ENCODE measurements at places on chromosomes 5 and 9.

- DNase-seq: no peak
Measured at GRCh38 chr5:152125661-152126205, 201.1 kb upstream of the GLRA1 start.

DNA sequence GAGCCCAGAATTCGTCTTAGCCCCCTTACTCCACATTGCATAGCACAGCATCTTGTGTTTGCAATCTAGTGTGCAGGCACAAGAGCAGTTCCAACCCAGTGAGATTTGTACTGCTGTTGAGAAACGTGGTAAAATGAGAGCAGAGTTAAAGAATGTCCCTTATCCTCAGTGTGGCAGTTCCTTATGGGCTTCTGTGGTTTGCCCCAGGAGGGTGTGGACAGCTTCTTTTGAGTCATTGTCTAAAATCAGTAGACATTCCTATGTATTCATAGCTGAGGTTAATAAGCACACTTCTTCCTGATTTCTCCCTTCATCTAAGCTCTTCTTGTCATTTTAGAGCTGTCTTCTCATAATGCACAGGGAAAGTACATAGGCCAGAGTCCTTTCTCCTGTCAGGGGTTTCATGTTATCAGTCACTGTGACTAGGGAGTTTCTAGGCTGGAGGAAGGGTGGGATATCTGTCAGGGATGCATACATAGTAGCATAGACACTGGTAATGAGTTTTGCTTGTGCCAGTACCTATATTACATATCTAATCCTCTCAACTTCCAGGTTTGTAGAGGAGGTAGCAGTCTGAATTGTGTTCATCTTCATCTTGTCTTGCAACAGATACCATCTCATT lies 2.0 kb upstream of the CAVIN4 start:
- DNase-seq: no peak

GRCh38 chr9:95497772-95498171 lies 19.0 kb downstream of the PTCH1 start:
- no peak for DNase-seq

- DNase-seq: no peak
Measured at GRCh38 chr9:130158001-130158400, 14.2 kb upstream of the NCS1 start.

GRCh38 chr5:93893075-93893474 lies 151.7 kb upstream of the POU5F2 start:
- no peak for DNase-seq

- no peak for DNase-seq
Measured at GRCh38 chr9:115121181-115121580, 3.2 kb upstream of the TNC start.

DNA sequence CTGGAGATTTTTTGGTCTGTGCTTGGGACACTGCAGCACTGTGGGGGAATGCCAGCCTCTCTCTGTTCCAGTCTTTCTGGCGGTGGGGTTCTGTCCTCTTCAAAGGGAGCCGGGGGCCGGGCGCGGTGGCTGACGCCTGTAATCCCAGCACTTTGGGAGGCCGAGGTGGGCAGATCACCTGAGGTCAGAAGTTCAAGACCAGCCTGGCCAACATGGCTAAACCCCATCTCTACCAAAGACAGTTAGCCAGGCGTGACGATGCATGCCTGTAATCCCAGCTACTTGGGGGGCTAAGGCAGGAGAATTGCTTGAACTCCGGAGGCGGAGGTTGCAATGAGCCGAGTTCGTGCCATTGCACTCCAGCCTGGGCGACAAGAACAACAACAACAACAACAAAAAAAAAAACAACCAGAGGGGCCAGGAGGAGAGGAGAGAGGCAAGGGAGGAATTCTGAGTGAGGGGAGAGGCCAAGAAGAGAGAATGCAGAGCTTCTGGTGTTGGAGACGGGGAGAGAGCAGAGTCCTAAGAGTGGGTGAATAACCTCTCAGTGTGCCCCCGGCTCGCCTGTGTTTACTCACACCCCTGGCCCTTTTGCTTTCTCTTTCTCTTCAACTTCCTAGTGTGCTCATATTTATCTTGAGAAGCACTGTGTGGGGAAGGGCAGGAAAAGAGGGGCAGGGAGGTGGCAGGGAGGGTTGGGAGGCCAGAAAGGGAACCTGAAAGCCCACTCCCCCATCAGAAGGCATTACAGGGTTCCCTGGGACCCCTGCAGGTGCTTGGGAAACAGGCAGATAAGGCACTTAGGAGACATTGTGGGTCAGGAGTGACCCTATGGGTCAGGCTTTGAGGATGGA lies 3.2 kb upstream of the SET start:
- DNase-seq: no peak

- no peak for DNase-seq
Measured at GRCh38 chr5:138440159-138441073, 1.6 kb downstream of the REEP2 start.

DNA sequence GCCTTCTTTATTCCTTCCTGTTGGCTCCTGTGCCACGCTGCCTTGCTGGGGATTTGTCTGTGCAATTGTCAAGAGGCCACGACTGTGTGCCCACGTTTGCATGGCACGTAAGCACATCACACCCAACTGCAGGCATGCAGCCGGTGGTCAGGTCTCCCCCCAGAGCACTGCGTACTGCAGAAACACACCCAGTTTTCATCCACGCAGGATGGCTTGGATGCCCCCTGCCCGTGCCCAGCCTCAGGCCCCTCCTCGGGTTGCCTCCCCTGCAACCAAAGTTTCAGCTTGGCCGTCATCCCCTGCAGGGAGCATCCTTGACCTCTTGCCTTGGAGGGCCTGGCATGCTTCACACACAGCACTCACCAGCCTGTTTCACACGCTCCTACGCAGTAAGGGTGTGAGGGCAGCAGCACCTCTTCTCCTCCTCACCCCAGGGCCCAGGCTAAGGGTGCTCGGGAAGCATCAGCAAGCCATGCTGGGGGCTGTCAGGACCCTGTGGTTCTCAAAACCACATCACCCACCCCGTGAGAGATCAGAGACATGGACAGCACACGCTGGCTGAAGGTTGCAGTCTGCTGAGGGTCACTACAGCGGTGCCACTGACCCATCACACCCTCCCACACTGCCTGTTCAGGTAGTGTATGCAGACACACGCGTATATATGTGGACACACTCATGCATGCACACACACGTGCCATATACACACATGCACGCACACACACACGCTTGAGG lies 3.1 kb downstream of the MRPL36 start:
- DNase-seq: no peak

GRCh38 chr9:4640027-4640426 lies 22.1 kb upstream of the PLPP6 start:
- DNase-seq: no peak

DNA sequence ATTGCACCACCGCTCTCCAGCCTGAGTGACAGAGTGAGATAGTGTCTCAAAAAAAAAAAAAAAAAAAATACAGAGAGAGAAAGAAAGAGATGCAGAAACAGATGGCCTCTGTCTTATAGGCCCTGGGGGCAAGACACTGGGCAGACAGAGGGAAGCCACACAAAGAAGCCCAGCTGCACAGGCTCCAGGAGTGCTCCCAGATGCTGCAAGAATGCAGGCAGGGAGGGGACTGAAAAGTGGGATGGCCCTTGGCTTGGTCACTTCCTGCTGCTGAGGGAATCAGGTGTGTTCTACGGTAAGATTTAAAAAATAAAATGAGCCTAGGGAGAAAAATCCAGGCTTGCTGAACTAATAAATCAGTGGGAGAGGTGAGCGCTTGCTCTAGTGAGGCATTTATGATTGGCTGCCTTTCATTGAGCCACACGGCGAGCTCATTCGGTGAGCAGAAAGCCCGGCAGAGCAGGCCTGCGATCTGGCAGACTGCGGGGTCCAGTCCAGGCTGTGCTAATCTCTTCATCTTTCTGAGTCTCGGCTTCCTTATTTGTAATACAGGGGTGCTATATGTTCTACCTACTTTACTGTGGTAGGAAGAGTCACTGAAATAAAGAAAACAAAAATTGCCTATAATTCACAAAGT lies 80.6 kb downstream of the RAD23B start:
- no peak for DNase-seq

GRCh38 chr9:94181408-94182181 lies 77.5 kb upstream of the ZNF169 start:
- DNase-seq: no peak
